ENCODE measurements at places on chromosomes 16 and 17.

- no peak for DNase-seq
These were observed 724 bp downstream of the GAA start for GRCh38 chr17:80101946-80102663.

DNA sequence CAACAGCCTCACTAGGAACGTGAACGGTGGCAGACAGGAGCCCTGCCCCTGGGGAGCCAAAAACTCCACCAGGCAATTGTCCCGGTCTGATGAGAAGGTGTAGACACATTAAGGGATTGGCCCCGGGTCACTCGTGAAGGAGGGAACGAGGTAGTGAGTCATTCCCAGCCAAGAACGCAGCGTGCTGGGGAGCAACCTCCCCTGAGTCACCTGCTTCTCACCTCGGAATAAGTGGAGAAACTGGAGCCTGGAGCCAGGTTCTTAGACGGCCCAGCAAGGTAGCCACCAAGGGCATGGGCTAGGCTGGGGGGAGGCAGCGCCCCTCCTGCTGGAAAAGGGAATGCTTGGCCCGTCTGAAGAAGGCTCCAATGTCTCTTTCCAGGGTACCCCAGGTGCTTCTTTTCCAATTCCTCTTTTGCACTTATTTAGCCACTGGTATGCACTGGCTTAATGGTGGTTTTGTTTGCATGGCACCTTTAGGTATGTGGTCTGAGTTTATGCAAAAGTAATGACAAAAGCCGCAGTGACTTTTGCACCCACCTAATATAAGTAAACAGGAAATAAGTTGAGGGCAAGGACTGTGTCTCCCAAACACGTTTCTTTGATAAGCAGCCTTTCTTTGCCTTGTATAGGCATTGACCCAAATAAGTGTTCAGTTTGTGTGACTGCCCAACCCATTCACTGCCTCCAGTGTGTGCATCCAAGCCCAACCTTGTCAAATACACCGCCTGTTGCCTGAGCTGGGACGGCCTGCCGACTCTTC, 1.8 kb upstream of the HELZ start:
- no peak for DNase-seq

GRCh38 chr16:22653876-22654275, 143.2 kb downstream of the NPIPB5 start:
- no peak for DNase-seq

DNA sequence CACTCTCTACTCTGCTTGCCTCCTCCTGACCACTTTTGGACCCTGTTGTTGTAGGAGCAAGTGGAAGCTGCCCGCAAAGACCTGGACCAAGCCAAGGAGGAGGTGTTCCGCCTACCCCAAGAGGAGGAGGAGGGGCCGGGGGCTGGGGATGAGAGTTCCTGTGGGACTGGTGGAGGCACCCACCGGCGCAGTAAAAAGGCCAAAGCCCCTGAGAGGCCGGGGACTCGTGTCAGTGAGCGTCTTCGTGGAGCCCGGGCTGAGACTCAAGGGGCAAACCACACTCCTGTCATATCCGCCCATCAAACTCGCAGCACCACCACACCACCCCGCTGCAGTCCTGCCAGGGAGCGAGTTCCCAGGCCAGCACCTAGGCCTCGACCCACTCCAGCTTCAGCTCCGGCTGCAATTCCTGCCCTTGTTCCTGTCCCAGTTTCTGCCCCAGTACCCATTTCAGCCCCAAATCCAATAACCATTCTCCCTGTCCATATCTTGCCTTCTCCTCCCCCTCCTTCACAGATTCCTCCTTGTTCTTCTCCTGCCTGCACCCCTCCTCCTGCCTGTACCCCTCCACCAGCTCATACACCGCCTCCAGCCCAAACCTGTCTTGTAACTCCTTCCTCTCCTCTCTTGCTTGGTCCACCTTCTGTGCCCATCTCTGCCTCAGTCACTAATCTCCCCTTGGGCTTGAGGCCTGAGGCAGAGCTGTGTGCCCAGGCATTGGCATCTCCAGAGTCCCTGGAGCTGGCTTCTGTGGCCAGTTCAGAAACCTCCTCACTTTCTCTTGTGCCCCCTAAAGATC, 11.0 kb upstream of the PHKG2 start:
- no peak for DNase-seq

DNA sequence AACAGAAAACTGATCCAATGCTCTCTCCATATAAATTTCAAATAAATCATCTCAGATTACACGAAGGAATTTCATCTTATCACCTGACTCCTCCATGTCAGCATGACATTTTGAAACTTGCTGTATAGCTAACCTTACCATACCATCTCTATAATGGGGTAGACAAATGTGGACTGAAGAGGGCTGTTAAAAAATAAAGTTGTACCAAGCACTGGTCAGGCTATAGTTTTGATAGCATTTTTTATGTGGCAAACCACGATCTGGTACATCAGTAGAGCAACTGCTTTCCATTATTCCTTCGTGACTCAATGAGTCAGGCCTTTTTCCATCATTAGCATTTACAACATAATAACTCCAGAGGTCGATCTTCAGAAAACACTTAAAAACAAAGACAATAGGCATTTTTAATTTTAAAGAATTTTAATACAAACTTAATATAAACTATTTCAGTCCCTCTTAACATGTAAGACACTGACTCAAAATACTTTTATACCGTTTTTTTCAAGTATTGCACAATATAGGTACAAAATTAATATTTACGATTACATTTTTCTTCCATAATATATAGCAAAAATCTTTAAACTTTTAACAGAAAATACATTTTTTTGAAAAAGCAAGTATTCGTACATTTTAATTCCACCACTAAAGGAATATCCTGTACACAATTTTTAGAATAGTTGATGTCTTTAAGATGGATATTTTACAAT, 4.2 kb downstream of the TOB1 start:
- no peak for DNase-seq

GRCh38 chr16:67865318-67865717, 7.5 kb upstream of the EDC4 start:
- DNase-seq: no peak

GRCh38 chr17:3695129-3695722, 729 bp downstream of the P2RX5 start:
- DNase-seq: no peak

DNA sequence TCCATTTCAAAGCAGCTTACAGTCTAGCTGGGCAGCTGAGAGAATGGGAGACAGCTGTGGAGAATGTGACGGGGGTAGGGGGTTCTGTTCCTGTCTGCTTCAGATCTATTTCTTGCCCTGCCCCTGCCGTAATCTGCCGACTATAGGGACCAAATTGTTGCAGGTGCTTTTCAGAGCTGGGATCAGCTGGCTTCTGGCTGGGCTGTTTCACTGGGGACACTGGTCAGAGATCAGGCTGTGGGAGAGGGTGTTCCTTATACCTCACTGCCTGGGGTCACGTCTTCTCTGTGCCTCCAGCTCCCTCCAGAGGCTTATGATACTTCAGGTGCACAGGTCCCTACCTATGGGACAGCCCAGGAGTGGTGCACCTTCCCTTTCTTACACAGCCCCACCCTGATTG, 514.9 kb upstream of the GOT2 start:
- DNase-seq: no peak

DNA sequence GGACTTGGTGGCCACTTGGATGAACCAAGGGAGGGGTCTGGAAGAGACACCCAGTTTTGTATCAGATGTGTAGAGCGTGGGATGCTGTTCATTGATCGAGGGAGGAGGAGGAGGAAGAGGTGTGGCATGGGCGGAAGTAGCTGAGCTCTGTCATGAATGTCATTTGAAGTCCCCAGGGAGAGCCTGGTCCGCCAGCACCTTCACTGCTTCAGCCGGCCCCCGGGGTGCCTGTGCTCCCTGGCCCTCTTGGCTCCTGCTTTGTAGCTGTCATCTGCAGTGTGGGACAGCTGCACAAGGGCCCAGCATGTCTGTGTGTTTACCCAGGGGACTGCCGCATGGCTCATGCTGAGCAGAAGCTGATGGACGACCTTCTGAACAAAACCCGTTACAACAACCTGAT, 75.4 kb upstream of the RBL2 start:
- DNase-seq: no peak

GRCh38 chr17:42639525-42640113, 19.5 kb upstream of the TUBG2 start:
- DNase-seq: no peak

DNA sequence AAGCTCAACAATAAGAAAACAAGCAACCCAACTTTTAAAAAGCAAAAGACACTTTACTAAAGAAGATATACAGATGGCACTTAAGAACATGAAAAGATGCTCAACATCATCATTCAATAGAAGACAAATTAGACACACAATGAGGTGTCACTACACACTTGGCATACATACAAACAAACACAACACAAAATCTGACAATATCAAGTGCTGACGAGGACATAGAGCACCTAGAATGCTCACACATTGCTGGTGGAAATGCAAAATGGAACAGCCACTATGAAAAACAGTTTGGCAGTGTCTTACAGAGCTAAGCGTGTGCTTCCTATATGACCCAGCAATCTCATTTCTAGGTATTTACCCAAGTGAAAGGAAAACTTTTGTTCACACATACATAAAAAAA, 18.9 kb downstream of the RPRML start:
- no peak for DNase-seq

DNA sequence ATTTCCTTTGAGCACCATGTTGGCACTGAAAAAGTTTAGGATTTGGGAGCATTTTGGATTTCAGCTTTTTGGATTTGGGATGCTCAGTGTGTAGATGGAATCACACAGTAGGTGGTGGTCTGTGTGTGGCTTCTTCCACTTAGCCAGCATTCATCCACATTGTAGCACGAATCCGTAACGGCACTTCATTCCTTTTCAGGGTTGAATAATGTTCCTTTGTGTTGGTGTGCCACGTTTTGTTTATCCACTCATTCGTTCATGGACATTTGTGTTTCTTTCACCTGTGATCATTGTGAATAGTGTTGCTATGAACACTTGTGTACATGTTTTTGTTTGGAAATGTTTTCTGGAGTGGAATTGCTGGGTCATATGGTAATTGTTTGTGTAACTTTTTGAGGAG, 85.1 kb downstream of the RAP1GAP2 start:
- no peak for DNase-seq

- DNase-seq: no peak
These were observed 8.6 kb upstream of the ANKRD40CL start for GRCh38 chr17:50775926-50776325.

DNA sequence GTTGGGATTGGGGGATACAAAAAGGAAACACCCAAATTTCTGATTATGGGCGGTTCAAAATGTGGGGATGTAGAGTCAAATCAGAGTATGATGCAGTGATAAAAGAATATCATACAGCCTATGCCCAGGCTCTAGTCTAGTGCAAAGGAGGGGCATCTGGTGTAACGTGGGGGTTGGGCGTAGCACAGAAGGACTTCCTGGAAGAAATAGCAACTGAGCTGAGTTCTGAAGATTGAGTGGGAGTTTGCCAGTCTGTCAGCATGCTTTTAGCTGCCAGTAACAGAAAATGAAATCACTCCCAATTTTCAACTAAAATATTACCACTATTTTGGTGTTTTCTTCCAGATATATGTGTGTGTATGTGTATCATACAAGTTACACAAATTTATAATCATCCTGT, 196.9 kb downstream of the SPECC1 start:
- no peak for DNase-seq

DNA sequence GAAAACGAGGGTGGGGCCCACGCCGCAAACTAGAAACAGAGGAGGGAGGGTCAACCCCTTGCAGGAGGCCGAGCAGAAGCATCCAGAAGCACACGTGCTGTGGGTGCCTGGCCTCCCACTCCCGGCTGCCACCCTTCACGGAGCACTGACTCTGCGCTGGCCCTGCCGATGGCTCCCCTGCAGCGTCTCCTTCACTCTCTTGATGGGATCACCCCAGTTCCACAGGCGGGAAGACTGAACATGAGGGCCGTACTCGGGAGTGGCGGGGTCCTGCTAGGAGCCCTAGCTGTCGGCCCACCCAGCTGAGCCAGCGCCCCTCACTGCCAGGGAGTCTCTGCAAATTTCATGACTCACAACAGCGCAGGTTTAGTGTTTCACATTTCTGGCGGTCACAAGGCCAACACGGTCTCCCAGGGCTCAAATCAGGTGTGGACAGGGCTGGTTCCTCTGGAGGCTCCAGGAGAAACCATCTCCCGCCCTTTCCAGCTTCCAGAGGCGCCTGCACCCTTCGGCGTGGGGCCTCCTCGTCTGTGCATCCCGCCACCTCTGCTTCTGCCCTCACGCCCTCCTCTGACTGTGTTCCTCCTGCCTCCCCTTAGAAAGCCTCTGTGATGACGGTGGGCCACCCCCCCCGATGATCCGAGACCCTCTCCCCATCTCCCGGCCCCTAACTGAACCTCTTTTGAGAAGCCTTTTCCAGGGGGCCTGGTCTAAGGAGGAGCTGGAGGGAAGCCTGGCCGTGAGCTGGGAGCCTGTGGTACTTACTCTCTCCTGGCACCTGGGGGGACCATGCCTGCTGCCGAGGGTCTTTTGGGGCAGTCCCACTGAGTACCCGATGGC, 2.0 kb downstream of the PTX4 start:
- no peak for DNase-seq

DNA sequence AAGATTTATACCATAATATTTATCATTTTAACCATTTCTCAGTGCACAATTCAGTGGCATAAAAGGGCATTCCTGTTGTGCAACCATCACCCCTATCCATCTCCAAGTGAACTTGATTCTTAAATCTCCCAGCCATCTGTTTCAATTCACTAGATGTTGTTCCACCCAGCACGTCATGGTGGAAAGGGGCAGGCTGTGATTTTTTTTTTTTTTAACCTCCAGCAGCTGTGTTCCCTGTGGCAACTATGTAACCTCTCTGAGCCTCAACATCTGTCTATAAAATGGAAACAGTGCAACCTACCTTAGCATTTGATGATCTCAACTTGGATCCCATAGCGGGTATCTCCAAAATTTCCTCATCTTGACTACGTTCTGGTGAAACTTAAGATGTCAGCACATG, 604.5 kb downstream of the WWOX start:
- DNase-seq: no peak

DNA sequence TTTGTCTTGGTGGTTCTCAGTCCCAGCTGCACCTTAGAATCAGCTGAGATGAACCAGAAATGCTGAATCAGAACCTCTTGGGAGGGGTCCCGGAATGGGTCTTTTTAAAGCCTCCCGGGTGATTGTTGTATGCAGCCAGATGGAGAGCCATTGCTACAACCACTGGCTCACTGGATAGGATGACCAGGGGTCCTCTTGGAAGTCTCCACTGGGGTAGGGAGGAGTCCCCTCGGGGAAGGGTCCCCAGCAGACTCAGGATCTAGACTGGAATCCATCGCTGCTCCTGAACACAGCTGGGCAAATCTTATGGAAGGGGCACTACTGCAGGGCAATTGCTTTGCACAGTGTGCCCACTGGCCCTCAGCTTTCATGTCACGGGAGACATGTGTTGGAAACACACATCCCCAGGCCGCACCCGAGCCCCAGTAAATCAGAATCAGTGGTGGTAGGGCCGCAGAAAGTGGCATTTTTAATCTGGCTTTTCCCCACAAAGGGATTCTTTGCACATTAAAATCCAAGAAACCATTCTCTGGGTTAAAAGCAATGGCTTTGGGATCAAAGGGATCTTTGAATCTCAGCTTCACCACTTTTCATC, 117.3 kb downstream of the IRX5 start:
- DNase-seq: no peak

GRCh38 chr17:16529906-16530305, 37.9 kb upstream of the LRRC75A start:
- DNase-seq: no peak

Data from NCI-H1930 (cell line).